Effector CD8-positive, alpha-beta T cell (primary cell): ENCODE measurements at places on chromosomes 5 and 9.

DNA sequence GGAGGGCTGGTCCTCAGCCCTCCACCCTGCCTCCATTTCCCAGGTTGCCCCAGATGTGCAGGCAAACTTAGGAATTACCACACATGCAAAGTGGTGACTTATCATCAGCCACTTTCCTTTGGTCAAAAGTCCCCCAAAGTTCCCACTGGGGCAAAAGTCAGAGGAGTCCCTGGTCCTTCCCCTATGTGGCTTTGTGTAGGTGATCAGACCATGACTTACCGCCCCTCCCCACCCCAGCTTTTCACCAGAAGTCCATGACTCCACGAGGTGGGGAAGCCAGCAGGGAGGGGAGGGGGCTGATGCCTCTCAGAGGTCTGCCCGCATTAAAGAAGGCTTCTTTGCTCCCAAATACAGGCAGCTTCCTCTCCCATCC, 5.8 kb downstream of the TRAF1 start:
- no peak for DNase-seq

DNA sequence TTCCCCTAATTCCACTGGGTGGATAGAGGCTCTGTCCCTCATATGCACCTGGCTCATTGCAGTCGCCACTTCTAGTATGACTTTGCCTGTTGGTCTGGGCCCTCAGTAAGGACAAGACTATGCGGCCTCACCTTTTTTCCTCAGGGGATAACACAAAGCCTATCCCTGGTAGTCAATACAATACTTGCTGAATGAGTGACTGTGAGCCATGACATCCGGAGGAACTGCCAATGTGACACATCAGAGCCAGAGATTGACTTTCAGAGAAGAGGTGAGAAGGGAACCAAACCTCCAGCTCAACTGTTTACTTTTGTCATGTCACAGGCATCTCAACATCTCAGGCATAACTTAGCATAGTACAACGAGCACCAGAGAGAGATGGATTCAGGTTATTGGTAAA, 371.3 kb downstream of the DMRT2 start:
- no peak for DNase-seq

- DNase-seq: no peak
Measured at GRCh38 chr5:107123014-107123413, 547.7 kb downstream of the EFNA5 start.

DNA sequence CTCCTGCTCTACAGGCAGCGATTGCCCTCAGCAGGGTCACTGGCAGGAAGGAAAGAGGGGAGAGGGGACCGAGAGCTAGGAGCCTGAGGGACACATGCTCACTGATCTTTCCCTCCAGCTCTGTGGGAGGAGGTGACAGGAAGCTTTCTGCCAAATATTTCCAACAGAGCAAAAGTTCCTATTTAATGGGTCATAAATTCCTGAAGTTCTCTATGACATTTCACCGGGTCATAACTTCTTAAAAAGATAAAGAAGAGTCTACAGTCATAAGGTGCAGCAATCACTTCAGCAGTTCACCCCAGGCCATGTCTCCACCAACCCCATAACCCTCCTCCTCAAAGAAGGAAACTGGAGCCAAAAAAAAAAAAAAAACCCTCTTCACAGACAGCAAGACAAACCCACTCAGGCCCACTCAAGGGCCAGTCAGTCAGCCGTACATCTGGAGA, 481.1 kb downstream of the NR2F1-AS1 start:
- no peak for DNase-seq

DNA sequence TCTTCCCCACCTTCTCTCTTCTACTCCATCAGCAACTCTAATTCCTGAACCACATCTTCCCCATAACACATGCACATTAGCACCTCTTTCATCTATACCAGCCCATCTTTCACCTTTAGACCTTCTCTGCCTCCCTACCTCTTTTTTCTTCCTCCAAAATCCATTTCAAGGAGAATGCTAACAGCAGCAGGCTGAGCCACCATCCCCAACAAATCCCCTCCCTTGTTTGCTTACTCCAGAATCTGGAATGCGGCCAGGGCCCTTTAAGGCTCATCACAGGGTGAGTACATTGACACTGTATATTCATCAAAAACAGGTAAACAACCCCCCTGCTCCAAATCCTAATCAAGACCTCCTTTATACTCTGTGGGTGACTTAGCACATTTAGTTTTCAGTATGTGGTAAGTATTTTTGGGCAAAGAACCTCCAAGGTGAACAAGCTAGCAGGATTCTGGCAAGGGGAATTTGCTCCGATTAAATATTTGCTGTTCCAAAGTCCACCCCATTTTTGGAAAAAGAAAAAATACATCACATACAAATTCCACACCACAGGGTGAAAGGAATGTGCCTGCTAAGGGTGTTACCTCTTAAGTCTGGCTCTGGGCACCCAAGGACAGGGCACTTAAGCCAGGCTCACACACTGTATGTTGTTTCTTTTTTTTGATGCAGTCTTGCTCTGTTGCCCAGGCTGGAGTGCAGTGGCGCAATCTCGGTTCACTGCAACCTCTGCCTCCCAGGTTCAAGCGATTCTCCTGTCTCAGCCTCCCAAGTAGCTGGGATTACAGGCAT, 71.4 kb downstream of the SERINC5 start:
- no peak for DNase-seq

DNA sequence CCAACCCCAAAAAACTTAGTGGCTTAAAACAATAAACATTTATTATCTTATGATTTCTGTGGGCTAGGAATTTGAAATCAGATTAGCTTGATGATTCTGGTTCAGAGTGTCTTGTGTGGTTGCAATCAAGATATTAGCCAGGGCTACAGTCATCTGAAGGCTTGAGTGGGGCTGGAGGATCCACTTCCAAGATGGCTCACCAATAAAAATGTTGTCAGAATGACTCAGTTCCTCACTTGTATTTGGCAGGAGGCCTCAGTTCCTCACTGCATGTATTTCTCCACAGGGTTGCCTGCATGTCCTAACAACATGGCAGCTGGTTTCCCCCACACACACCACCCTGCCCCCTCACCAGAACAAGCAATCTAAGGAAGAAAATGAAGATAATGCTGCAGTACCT, 98.2 kb upstream of the NIPBL start:
- no peak for DNase-seq

- DNase-seq: no peak
Measured at GRCh38 chr9:125887172-125887571, 140.0 kb downstream of the PBX3 start.

DNA sequence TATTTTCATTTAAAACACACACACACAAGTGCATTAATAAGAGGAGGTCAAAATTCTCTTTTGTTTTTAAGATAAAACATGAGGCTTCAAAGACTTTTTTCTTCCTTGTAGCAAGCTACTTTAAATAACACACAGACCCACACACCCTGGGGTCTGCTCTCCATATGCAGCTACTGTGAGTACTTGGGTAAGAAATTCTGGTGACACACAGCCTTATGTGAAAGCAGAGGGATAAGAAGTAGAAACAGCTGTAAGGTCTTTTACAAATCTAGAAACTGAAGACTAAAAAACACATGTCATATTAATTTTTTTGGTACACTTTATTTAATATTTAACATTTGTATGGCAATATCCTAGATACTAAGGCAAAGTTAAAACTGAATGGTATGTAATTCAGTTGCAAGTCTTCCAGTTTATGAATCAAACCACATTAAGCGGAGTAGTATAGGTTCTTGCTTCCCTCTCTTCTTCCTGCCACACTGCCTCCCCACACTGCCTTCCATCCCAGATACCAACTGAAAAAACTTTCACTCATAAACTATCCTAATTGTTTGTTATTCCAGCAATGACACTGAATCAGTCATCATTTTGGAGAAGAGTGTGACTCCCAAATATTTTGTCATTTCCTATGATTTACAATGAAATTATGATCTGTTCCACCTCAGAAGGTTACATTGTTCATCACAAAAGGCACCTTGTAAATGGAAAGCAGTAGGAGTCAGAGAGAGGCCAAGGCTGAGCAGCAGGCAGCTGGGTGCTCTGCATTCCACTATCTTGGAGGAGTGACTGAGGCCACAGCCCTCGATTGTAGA, 92.0 kb downstream of the PLCXD3 start:
- DNase-seq: no peak

DNA sequence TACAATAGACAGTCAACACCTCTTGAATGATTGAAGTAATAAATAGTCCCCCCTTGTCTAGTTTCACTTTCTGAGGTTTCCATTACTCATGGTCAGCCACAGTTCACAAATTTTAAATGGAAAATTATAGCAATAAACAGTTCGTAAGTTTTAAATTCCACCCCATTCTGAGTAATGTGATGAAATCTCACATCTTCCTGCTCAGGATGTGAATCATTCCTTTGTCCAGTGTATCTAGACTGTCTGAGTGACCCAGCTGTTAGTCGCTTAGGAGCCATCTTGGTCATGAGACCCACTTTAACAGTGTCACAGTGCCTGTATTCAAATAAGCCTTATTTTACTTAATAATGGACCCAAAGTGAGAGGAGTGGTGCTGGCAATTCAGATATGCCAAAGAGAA, 311.6 kb upstream of the PRR16 start:
- no peak for DNase-seq

DNA sequence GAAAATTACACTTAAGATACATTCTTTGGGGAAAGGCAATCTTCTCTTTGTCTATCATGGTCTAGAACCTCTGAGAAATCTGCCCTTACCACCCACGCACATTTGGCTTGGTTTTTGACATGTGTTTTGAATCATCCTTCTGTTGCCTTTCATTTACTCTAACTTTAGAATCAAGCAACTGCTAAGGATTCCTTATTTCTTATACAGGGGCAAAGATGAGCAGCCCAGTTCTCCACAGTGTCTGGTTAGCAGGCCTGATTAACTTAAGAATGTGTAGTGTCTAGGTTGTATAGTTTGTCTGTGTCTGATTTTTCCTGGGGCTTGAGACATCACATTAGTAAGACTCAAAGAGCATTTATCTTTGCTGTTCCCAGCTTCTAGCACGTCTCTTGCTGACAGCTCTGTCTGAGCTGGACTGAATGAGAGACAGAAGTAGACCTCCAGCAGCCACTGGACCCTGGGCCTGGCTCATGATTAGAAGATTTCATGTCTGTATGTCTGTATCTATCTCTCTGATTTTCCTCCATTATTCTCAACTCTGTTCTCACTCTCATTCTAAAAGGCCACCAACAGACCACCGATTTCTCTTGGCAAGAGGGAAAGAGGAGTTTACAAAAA, 31.8 kb upstream of the PCA3 start:
- no peak for DNase-seq

- no peak for DNase-seq
Measured at GRCh38 chr5:169697976-169698375, 60.9 kb downstream of the DOCK2 start.

- no peak for DNase-seq
Measured at GRCh38 chr5:172646716-172647285, 5.7 kb downstream of the NEURL1B start.

- no peak for DNase-seq
Measured at GRCh38 chr5:1789834-1790471, 9.7 kb downstream of the MRPL36 start.

DNA sequence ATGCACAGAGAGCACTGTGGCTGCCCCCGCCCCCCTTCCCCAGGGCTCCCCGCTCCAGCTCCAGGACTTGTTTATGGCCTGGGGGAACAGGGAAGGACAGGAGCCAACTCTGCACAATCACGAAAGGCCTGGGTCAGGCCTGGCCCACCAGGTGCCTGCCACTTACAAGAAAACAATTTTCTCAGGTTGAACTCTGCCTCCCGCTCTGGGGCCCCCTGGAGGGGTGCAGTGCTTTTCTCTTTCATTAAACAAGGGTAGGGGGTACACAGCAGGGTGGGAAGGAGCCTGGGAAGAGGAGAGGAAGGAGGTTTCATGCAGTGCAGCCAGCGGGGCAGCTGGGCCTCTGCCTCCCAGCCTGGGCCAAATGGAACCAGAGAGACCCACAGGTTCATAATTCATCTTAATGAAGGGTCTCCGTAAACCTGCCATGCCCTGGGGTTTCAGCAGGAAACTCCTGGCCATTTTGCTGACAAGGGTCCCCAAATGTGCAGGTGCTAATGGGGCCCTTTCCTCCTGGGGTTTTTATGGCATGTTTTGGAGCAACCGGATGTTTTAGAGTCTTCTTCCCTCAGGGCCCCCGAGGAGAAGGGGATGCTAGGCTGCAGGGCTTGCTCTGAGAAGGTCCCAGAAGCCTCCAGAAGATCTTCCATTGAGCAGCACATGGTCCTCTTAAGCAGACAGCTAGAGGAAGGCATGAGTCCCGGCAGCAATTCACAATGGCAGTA, 219.8 kb downstream of the SLIT3 start:
- no peak for DNase-seq

- no peak for DNase-seq
Measured at GRCh38 chr5:59034498-59035186, 451.8 kb downstream of the RAB3C start.
